CD4-positive, alpha-beta T cell (primary cell): ENCODE measurements at places on chromosomes 3 and 15.

GRCh38 chr3:150922611-150923010 lies 17.4 kb upstream of the MINDY4B start:
- no peaks in the 10 kb centered on the region for H3K36me3 ChIP-seq
- peaks cover 8% of the 10 kb centered on the region for H3K4me1 ChIP-seq
- H3K27me3 ChIP-seq: peaks cover 11% of the 10 kb centered on the region
- H3K27ac ChIP-seq: no peak overlapping the region
- DNase-seq: no peak

DNA sequence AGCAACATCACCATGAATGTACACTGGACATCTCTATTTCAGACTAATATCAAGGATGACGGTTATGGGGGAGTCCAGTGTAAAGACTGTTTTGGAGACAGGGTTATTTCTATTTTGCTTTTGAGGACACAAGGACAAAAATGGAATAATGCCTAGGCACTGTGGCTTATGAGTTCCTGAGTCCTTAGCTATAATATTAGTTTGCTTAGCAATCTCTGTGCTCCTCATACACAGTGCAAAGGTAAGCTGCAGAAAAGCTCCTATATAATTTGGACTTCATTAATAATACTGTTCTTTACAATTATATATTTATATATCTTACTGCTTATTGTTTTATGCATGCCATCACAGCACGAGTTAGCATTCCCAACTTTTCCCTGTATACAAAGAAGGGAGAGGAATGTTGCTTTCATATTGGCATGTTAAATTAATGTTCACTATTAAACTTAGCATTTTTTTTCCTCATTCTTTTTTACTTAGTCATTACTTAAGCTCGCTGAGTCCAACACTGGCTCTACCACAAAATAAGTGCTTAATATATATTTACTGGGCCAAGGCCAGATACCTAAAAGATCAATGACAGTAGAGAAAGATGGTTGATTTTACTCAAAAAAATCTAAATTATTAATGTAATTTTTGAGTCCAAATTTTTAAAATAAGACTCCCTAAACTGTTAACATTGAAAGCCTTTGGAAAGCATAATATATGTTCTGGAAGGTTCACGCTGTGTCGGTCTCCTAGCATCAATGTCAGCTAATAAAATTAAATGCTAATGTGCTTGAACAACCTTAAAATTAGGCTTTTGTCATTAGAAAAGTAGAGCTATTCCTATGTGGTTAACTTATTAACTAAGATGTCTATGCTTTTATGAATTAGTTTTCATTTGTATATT lies 13.8 kb downstream of the THBS1 start:
- no peak overlapping the region for H3K27ac ChIP-seq
- no peak for DNase-seq
- no peaks in the 10 kb centered on the region for H3K27me3 ChIP-seq
- no peak overlapping the region for H3K4me3 ChIP-seq
- no peaks in the 10 kb centered on the region for H3K36me3 ChIP-seq
- no peaks in the 10 kb centered on the region for H3K4me1 ChIP-seq

- no peak overlapping the region for H3K27ac ChIP-seq
- H3K36me3 ChIP-seq: no peaks in the 10 kb centered on the region
- H3K27me3 ChIP-seq: no peaks in the 10 kb centered on the region
- no peak overlapping the region for H3K4me3 ChIP-seq
Observed at GRCh38 chr3:123340336-123340735, 108.6 kb downstream of the ADCY5 start.

DNA sequence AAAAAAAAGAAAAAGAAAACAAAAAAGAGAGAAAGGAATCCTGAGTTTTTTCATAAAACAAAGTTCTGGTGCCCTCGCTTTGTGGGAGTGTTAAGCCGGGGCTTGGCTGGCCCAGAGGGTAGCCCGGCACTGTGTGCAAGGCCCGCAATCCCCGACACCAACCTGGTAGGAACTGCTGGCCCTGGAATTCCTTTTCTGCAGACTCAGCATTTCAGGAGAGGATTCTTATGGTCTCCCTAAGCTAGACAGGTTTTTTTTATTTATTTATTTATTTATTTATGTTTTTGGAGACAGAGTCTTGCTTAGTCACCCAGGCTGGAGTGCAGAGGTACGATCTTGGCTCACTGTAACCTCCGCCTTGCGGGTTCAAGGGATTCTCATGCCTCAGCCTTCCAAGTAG lies 238.8 kb downstream of the PDCD6IP start:
- DNase-seq: no peak
- H3K36me3 ChIP-seq: no peaks in the 10 kb centered on the region
- no peaks in the 10 kb centered on the region for H3K27me3 ChIP-seq
- H3K27ac ChIP-seq: no peak overlapping the region
- H3K4me3 ChIP-seq: no peak overlapping the region

- no peak overlapping the region for H3K4me3 ChIP-seq
- H3K27ac ChIP-seq: no peak overlapping the region
- H3K36me3 ChIP-seq: no peaks in the 10 kb centered on the region
- peaks cover 11% of the 10 kb centered on the region for H3K27me3 ChIP-seq
Observed at GRCh38 chr15:26967719-26968269, 3.2 kb upstream of the GABRG3 start.

- H3K27me3 ChIP-seq: no peaks in the 10 kb centered on the region
- H3K4me3 ChIP-seq: no peak overlapping the region
- peaks cover 9% of the 10 kb centered on the region for H3K4me1 ChIP-seq
Observed at GRCh38 chr3:52062505-52062904, 6.1 kb upstream of the DUSP7 start.

DNA sequence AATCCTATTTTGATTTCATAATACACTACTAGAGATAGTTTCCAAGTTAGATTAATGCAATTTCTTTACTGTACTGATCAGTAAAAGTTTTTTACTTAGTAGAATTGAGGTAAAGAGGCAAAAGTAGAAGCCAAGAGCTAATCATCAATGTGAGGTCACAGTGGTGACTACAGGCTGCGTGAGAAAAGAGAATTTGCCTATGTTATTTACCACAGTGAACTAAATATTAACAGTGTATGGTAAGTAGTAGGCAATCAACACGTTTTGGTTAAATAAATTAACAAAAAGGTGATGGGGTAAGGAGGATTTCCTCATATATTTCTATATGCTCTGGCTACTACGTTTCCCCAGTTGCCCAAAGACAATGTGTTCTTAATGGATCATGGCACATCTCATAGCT lies 202.2 kb upstream of the CMC1 start:
- no peak for DNase-seq
- no peaks in the 10 kb centered on the region for H3K27me3 ChIP-seq
- no peak overlapping the region for H3K27ac ChIP-seq
- no peak overlapping the region for H3K4me3 ChIP-seq
- no peaks in the 10 kb centered on the region for H3K4me1 ChIP-seq

- peaks cover 11% of the 10 kb centered on the region for H3K4me1 ChIP-seq
- H3K4me3 ChIP-seq: peak overlapping the region; percentile 93
- peaks cover 9% of the 10 kb centered on the region for H3K36me3 ChIP-seq
Observed at GRCh38 chr3:150412561-150413231, 4.6 kb downstream of the TSC22D2 start.
